IMR-90 (cell line): ENCODE measurements at places on chromosomes 6 and 20. TPM values are rescaled to one million over a fixed set of nuclear protein-coding genes. Genes with fewer than 3 reads are reported as not detected.

The POU5F1 gene
- not detected in 2 replicates for total RNA-seq

DNA sequence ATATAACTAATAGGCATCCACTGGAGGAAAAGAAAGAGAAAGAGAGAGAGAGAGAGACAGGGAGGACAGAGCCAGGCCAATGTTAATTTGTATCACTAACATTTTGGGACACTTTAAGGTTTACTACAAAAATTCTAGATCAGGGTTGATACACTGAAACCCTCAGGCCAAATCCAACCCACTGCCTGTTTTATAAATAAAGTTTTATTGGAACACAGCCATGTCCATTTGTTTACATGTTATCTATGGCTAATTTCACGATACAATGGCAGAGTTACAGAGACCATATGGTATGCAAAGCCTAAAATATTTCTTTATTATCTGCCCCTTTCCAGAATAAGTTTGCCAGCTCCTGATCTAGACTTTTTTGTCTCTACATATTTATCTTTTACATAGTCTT lies 263.9 kb downstream of the ZNF217 start:
- DNase-seq = no peak

The RIPPLY2 gene
- not detected in 2 replicates for total RNA-seq

- no peak for DNase-seq
These were observed 53.7 kb downstream of the TOP1 start for GRCh38 chr20:41082306-41082705.

- no peak for DNase-seq
These were observed 6.2 kb downstream of the CDH22 start for GRCh38 chr20:46302106-46302505.

DNA sequence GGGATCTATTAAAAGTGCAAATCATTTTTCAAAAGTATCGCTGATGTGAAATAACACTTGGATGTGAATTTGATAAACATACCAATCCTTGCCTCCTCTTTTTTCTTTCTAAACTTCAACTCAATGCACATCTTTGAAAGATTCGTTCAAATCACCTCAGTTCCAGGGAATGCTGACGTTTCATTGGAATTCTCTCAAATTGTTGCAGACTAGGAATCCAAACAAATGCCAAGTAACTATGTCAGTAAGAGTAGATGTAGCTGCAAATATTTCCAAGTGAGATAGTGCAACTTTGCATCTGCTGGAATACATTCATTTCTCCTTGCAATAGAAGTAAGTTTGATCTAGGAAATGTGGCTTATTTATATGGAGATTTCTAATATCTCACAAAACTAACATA lies 220.7 kb downstream of the FUT9 start:
- DNase-seq = no peak

GRCh38 chr20:26208296-26209091 lies 511.8 kb upstream of the ZNF337 start:
- DNase-seq = no peak

DNA sequence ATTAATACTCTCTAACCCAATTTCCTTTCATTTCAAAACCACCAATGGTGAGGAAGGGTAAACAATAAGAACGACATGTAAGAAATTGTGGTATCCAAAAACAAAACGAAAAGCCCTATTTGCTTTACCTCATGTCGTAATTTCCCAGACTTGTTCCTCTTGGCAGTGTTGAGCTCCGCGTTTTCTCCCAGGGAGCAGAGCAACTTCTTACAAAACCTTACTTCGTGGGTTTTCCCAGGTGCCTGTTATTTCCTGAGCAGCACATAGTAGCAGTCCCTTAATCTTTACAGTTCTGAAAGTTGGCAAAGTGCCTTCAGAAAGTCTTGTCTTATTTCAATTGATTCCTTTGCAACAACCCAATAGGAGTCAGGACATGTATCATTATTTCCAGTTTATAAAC lies 207.9 kb upstream of the MARCKS start:
- DNase-seq = no peak

DNA sequence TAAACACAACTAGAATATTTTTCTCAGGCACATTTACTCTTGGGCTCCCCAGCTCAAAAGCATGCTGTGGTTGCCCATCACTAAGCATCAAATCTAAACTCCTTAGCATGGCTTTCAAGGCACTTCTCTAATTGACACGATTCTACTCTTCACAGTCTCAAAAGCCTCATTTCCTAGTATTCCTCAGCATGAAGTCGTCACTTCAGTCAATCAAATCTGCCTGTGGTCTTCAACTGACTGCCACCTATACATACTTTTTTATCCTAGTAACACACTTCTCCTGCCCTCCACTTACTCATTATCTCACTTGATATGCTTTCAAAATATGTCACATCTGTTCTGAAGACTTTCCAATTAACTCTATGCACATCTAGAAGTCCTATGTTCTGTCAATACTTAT lies 110.3 kb downstream of the TBC1D32 start:
- DNase-seq = no peak

The LY6G6F gene
- total RNA-seq = not detected in 2 replicates

DNA sequence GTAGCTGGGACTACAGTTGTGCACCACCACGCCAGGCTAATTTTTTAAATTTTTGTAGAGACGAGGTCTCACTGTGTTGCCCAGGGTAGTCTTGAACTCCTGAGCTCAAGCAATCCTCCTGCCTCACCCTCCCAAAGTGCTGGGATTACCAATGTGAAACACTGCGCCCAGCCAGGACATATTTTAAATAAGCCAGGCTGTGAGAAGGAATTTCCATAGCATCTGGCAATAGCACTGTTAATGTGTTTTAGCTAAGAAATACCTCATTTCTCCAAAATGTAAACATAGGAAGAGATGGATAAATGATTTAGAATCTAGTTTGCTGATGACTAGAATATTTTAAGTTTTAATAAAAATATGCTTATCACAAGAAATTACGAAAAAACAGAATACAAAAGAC lies 27.0 kb upstream of the SLA2 start:
- peak; percentile 54 for DNase-seq

DNA sequence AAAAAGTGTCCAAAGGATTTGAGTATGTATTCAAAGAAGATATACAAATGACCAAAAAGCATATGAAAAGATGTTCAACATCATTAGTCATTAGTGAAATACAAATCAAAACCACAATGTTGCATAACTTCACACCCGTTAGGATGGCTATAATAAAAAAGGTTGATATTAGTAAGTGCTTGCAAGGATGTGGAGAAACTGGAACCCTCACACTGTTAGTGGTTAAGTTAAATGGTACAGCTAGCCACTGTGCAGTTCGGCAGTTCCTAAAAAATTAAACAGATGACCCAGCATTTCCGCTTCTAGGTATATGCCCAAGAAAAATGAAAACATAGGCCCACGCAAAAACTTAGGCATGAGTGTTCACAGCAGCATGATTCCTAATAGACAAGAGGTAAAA lies 38.6 kb downstream of the IBTK start:
- no peak for DNase-seq

The DSP gene
- total RNA-seq = 20.1 and 23.6 TPM in 2 replicates

The CCN5 gene
- total RNA-seq = not detected in 2 replicates

The ZBP1 gene
- not detected in 2 replicates for total RNA-seq

The NKAPL gene
- total RNA-seq = 0.54 and 0.83 TPM in 2 replicates

The MYBL2 gene
- 21.7 and 23.1 TPM in 2 replicates for total RNA-seq

- DNase-seq = no peak
These were observed 46.9 kb upstream of the TRERF1 start for GRCh38 chr6:42498473-42499128.

GRCh38 chr6:4489538-4489937 lies 286.7 kb upstream of the CDYL start:
- no peak for DNase-seq

DNA sequence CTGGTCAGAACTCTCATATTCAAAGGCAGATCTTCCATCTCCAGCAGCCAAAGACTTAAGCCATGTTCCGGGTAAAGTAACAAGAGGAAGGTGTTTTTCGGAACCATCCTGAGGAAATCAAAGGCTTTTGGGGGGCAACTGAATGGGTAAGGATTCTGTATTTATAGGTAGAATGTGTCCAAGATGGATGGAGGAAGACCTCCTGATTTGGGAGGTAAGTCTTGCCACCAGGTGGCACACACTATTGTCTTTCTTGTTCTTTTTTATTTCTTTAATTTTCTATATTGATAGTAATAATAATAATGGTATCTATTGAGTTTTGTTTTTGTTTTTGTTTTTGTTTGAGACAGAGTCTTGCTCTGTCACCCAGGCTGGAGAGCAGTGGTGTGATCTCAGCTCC lies 53.0 kb upstream of the UBR2 start:
- no peak for DNase-seq

DNA sequence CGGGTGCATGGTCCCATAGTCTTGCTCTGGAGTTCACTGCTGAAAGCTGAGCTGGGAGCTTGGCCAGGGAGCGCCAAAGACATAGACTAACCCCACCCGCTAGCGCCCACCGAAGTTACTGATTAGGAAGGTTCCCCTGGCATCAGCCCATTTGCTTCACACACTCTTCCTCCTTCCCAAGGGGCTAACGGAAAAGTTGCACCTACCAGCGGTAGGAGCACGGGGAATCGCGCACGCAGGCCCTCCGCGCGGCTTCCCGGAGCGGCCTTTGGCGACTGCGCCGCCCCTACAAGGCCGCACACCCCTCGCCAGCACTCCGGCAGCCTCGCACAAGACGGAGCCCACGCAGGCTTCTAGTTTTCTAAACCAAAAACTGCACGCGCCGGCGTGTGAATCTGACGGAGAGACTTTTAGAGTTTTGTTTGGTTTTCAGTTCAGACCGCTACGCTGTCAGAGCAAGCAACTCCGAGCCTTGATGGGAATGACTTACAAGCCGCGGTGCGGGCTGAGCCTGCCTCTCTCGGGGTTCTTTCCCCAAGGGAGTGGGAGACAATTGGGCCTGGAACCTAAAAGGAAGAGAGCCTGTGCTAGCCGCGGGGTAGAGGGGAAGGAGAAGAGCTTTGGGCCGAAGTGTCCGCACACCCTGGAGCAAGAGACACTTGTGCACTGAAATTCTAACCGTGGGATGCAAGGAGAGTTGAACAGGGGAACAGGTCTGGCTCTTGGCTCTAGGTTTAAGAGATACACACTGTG lies 891 bp upstream of the POU3F2 start:
- peak; percentile 12 for DNase-seq

DNA sequence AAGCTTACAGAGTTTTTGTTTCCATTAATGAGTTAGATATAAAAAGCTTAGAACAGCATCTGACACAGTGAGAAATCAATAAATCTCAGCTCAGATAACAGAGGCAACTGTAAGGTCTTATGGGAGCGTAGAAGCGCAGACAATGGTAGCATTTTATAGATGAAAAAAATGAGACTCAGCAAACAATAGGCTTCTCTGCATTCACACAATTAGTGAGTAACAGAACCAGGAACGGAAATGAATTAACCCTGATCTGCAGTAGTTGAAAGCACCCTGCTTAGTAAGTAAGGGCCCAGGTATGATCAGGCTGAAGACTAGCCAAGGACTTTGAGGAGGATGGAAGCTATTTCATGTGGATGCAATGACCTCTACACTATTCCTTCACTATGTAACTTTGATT lies 147.2 kb upstream of the EYA4 start:
- DNase-seq = no peak

The HSF2 gene
- total RNA-seq = 28.9 and 31.1 TPM in 2 replicates

- no peak for DNase-seq
These were observed 35.4 kb downstream of the SLC16A10 start for GRCh38 chr6:111122458-111123286.

DNA sequence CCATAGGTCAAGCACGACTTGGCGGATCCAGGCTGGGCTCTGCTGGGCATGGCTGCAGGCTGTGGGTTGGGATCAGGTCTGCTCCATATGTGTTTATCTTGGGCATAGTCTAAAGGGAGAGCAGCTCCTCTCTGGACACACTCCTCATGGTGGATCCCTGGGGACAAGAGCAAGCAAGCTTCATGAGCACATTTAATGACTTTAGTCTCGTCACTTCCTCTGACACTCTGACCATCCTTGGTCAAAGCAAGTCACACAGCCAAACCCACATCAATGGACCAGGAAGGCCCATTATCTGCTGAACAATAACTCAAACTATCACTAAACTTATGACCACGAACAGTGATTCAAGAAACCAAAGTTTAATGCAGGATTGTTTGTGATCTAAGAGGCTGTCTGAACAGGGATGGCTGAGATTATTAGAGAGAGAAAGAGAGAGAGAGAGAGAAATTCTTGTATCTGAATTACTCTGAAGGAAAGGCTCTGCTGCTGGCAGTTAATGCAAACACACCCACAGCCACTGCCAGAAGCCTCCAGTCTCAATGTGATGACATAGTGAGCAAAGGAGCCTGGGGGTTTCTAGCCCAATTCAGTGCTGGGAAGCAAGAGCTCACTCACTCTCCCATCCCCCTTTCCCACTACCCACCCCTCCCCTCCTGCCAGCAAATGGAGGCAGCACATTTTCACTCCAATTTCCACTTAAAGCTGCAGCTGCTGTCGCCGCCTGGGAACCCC lies 490.2 kb upstream of the SULF2 start:
- no peak for DNase-seq

- peak; percentile 71 for DNase-seq
These were observed 47.7 kb upstream of the RNF182 start for GRCh38 chr6:13877051-13877450.

- no peak for DNase-seq
These were observed 97.2 kb downstream of the SSR1 start for GRCh38 chr6:7215798-7216231.

- peak; percentile 21 for DNase-seq
These were observed 832.2 kb downstream of the EYS start for GRCh38 chr6:64874776-64875175.

DNA sequence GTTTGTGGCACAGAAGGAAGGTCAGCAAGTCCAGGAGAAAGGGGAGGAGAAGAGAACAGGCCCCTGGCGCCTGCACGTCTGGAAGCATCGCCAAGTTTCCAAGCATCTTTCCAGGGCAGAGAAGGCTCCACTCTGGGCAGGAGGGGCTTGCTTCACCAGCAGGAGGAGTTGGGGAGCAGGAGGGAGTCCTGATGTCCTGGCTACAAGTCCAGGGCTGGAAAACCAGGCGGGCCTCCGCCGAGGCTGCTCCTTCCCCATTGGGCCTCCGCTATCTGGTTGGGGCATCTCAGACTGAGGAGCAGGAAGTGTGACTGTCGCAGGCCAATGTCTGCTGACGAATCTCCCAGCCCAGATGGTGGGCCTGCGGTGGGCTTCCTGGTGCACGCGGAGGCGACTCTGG lies 421.9 kb downstream of the PREX1 start:
- DNase-seq = no peak

DNA sequence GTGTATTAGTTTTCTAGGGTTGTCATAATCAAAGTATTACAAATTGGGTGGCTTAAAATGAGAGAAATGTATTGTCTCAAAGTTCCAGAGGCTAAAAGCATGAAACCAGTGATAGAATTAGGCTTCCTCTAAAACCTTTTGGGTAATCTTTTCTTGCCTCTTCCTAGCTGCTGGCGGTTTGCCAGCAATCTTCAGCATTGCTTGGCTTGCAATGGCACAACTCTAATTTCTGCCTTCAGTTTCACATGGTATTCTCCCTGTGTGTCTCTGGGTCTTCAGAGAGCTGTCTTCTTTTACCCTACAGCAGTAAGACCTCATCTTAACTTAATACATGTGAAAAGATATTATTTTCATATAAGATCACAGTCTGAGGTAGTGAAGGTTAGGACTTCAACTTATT lies 479.1 kb upstream of the GJE1 start:
- no peak for DNase-seq

DNA sequence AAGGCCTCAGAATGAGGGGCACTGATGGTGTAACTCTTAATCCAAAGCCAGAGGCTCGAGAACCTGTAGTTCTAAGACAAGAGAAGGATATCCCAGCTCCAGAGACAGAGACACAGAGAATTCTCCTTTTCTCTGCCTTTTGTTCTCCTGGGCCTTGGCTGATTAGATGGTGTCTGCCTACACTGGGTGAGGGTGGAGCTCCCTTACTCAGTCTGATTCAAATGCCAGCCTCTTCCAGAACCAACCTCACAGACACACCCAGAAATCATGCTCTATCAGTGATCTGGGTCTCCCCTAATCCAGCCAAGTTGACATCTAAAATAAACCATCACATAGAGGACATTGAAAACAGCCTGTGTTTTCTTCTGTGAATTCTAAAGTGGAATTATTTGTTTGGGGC lies 68.0 kb upstream of the SMIM28 start:
- DNase-seq = no peak
